ENCODE measurements at places on chromosomes 4 and X. TPM values are rescaled to one million over a fixed set of nuclear protein-coding genes. Genes with fewer than 3 reads are reported as not detected.

DNA sequence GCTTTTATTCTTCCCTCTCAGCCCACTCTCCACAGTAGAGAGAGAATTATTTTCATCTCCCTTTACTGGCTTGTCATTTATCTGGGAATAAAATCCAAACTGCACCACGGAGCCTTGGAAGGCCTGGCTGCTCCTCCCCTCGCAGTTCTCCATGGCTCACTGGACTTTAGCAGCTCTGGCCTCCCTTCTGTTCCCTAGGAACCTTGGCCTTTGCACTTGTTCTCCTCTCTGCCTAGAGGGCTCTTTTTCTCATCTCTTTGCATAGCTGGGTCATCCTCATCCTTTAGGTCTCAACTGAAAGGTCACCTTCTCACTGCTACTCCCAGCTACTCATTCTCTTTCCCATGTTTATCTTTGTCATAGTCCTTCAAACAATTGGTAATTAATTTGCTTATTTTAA lies 31.3 kb upstream of the TAPT1 start:
- no peak overlapping the region for H3K27ac ChIP-seq
- H3K36me3 ChIP-seq, result no peaks in the 10 kb centered on the region
- no peak for DNase-seq
- H3K27me3 ChIP-seq, result no peaks in the 10 kb centered on the region
- no peak overlapping the region for H3K4me3 ChIP-seq
- H3K4me1 ChIP-seq, result no peaks in the 10 kb centered on the region

DNA sequence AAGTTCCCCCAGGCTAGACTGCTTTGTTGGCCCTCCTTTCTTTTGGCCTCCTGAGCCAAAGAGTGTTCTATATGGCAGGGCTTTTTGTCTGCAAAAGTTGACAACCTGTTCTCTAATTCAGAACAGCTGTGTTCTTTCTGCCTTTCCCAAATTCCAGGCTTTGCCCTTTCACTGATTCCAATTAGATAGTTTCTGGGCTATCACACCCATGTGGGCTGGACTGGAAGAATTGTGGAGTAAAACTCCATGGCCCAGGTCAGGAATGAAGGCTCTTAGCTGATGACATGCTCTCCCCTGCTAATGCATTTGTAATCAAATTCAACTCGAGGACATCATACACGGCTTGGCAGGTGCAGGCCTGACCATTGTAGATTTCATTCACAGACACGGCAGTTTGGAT lies 19.4 kb downstream of the BMP3 start:
- H3K36me3 ChIP-seq, result no peaks in the 10 kb centered on the region
- H3K27ac ChIP-seq, result no peak overlapping the region
- peaks cover 9% of the 10 kb centered on the region for H3K27me3 ChIP-seq
- no peak overlapping the region for H3K4me3 ChIP-seq

- no peaks in the 10 kb centered on the region for H3K36me3 ChIP-seq
- no peaks in the 10 kb centered on the region for H3K4me1 ChIP-seq
- H3K27me3 ChIP-seq, result no peaks in the 10 kb centered on the region
- no peak overlapping the region for H3K4me3 ChIP-seq
These were observed 199.7 kb downstream of the NLGN4X start for GRCh38 chrX:6029014-6029413.

GRCh38 chr4:165803005-165803404 lies 70.0 kb upstream of the TLL1 start:
- no peak overlapping the region for H3K4me3 ChIP-seq
- no peaks in the 10 kb centered on the region for H3K4me1 ChIP-seq
- no peak overlapping the region for H3K27ac ChIP-seq
- H3K27me3 ChIP-seq, result no peaks in the 10 kb centered on the region

DNA sequence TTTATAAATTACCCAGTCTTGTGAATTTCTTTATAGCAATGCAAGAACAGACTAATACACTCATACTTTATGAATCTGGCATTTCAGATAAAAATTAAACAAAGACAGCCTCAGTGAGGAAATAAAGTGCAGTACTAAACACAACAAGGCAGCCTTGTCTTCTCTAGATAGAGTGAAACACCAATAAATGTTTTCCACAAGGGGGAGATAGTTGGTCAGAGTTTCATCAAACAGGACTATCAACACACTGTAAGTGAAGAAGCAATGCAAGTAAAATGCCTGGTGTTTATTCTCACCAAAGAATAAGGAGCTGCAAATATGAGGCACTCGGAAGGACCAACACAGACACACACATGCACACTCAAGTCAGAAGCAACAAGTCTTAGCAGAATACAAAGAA lies 62.8 kb downstream of the FAM9B start:
- H3K36me3 ChIP-seq, result no peaks in the 10 kb centered on the region

GRCh38 chrX:105191878-105192277 lies 28.6 kb downstream of the TEX13A start:
- no peaks in the 10 kb centered on the region for H3K36me3 ChIP-seq
- no peaks in the 10 kb centered on the region for H3K27me3 ChIP-seq
- H3K4me1 ChIP-seq, result no peaks in the 10 kb centered on the region
- H3K4me3 ChIP-seq, result no peak overlapping the region
- no peak overlapping the region for H3K27ac ChIP-seq

DNA sequence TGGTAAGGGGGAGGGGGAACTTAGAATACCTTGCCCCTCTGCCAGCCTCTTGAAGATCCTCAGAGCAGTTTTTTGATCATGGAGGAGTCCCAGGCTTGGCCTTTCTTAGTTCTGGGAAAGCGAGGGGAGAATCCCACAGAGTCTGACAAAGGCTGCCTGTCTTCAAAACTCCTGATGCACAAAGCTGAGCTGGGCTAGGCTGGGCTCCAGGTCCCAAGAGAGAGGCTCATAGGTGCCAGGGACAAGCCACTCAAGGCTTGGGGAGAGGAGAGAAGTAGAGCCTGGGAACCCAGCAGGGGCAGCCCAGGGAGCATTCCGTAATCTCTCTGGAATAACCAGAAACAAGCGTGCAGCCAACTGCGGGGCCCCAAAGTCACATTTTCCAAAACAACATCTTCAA lies 37.0 kb upstream of the MTM1 start:
- no peak overlapping the region for H3K4me3 ChIP-seq
- no peaks in the 10 kb centered on the region for H3K36me3 ChIP-seq
- H3K27me3 ChIP-seq, result no peaks in the 10 kb centered on the region
- H3K27ac ChIP-seq, result no peak overlapping the region
- no peak for DNase-seq
- no peaks in the 10 kb centered on the region for H3K4me1 ChIP-seq

DNA sequence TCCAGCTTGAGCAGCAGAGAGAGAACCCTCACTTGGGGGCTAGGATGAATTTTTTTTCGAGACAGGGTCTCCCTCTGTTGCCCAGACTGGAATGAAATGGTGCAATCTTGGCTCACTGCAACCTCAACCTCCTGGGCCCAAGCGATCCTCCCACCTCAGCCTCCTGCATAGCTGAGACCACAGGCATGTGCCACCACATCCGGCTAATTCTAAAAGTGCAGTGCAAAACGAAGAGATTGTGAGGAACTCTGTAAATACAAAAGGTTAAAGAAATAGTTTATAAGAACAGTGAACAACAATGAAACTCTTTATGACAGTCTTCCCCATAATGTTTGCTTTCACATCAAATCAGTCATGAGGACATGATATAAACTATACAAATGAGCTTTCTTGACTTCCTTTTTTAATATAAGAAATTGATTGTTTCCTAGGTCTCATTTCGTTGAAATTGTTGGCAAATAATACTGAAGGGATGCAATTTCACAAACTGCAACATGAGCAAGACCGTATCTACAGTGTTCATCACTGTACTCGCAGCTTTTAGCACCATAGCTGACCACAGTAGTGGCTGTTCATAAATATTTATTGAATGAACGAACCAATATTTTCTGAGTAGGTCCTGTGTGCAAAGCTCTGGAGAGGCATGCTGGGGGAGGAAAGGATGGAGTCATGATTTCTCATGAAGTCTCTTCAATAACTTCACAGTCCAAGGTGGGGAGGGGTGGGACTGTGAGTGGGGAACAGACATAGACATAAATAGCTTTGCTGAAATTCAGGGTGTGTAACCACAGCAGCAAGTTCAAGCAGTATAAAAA lies 116.1 kb downstream of the SHROOM3 start:
- H3K27me3 ChIP-seq, result no peaks in the 10 kb centered on the region
- DNase-seq, result no peak
- H3K36me3 ChIP-seq, result no peaks in the 10 kb centered on the region
- H3K4me3 ChIP-seq, result no peak overlapping the region
- no peaks in the 10 kb centered on the region for H3K4me1 ChIP-seq

DNA sequence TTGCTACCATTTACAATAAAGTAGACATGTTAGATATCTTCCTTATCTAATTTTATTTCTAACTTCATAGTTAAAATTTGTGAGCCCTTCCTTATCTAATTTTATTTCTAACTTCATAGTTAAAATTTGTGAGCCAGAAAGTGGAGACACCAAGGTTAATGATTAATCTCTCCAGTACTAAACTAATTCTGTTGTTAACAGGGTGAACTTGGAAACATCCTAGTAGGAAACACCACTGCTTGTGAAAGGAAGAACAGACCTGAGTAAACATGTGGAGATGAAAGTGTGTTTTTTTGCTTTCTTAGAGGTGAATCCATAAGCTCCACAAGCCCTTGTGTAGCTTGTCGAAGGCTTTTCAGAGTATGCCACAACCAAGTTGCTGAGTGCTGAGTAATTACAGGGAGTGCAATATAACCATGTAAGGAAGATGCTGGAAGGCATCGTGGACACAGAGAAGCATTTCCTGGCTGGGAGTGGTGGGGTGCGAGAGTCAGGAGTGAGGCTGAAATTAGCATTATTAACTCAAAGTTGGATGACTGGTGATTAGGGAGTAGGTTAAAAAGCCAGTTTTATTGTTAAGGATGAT lies 118.6 kb upstream of the NEIL3 start:
- no peaks in the 10 kb centered on the region for H3K36me3 ChIP-seq
- H3K27ac ChIP-seq, result no peak overlapping the region
- no peaks in the 10 kb centered on the region for H3K27me3 ChIP-seq
- no peak for DNase-seq
- H3K4me3 ChIP-seq, result no peak overlapping the region

- H3K27me3 ChIP-seq, result no peaks in the 10 kb centered on the region
- no peak for DNase-seq
- H3K36me3 ChIP-seq, result no peaks in the 10 kb centered on the region
These were observed 140.3 kb upstream of the PGRMC2 start for GRCh38 chr4:128427832-128428366.

DNA sequence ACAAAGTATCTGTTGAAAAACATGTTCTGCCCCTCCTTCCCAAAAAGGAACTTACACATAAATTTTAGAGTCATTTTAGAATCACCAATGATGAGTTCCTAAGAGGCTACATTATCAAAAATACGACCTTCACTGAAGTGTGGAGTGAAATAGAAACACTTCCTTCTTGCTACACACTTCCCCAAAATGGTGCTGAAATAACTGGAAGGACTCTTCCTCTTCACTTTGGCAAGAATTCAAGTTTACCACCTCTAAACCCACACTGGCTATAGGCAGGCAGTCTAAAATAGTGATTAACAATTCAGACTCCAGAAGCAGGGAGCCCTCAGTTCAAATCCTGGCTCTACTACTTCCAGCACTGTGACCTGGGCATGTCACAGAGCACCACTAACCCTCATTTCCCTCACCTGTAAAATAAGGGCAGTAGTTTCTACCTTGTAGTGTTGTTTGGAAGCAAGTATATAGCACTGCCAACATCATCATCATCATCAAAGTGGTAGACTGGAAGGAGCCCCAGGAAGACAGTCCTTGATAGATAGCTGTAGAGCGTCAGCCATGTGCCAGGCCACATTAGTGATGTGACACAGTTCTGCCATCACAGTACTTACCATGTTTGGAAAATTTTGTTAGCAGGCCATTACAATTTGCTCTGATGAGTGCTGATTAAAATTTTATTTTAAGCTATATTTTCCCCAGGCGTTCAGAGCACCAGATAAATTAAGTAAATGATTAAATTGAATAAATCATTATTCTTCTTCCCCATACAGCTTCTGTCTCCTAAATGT lies 103.3 kb downstream of the PARM1 start:
- no peak for DNase-seq
- no peak overlapping the region for H3K4me3 ChIP-seq
- H3K36me3 ChIP-seq, result no peaks in the 10 kb centered on the region
- no peak overlapping the region for H3K27ac ChIP-seq
- H3K27me3 ChIP-seq, result no peaks in the 10 kb centered on the region
- no peaks in the 10 kb centered on the region for H3K4me1 ChIP-seq

GRCh38 chrX:143648705-143649104 lies 12.8 kb upstream of the SLITRK4 start:
- H3K36me3 ChIP-seq, result no peaks in the 10 kb centered on the region
- no peaks in the 10 kb centered on the region for H3K4me1 ChIP-seq
- no peak for DNase-seq

DNA sequence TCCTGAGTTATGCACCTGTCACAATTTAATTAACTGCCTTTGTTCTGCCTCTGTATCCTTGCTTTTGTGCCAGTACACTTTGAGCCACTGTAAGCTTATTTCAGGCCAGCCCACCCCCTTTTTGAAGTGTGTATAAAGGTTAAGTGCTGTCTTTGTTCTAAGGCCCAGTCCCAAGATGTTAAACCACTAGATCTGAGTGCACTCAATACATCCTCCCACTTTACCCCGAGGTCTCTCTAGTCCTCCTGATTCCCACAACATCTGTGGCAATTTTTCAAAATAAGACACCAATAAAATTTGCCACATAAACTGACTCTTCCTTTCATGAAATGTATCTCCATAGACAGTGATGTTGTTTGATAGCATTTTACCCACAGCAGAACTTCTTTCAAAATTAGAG lies 124.1 kb upstream of the SPIN4 start:
- H3K4me1 ChIP-seq, result no peaks in the 10 kb centered on the region
- DNase-seq, result no peak
- H3K27ac ChIP-seq, result no peak overlapping the region

- H3K27ac ChIP-seq, result no peak overlapping the region
- H3K36me3 ChIP-seq, result no peaks in the 10 kb centered on the region
- no peaks in the 10 kb centered on the region for H3K27me3 ChIP-seq
- no peak overlapping the region for H3K4me3 ChIP-seq
These were observed 62.2 kb upstream of the TNIP3 start for GRCh38 chr4:121226362-121226761.

GRCh38 chr4:84401701-84402306 lies 97.3 kb downstream of the NKX6-1 start:
- H3K36me3 ChIP-seq, result no peaks in the 10 kb centered on the region
- H3K27me3 ChIP-seq, result no peaks in the 10 kb centered on the region
- no peak for DNase-seq
- H3K27ac ChIP-seq, result no peak overlapping the region
- H3K4me1 ChIP-seq, result no peaks in the 10 kb centered on the region

The SCRG1 gene
- not detected for total RNA-seq

The CYTL1 gene
- not detected for total RNA-seq

The PDE6B gene
- total RNA-seq, result 11.4 TPM

The CCNA2 gene
- total RNA-seq, result 0.41 TPM

The HTT gene
- total RNA-seq, result 56.9 TPM

The GPRASP3 gene
- 1.5 TPM for total RNA-seq

All from CD4-positive, alpha-beta T cell (primary cell).